Osteoblast (primary cell): ENCODE measurements at places on chromosomes 1 and 21. TPM values are rescaled to one million over a fixed set of nuclear protein-coding genes. Genes with fewer than 3 reads are reported as not detected.

GRCh38 chr1:7648761-7649384, 122.2 kb upstream of the VAMP3 start:
- H3K36me3 ChIP-seq: no peaks in the 10 kb centered on the region
- H3K27ac ChIP-seq: no peak overlapping the region
- H3K4me3 ChIP-seq: no peak overlapping the region
- peaks cover 14% of the 10 kb centered on the region for H3K27me3 ChIP-seq

The FMOD gene
- total RNA-seq: 2.9 and 5.9 TPM in 2 replicates

The CD1E gene
- not detected in 2 replicates for total RNA-seq

The FTCD gene
- 0.29 and 0.36 TPM in 2 replicates for total RNA-seq

- no peak overlapping the region for H3K4me3 ChIP-seq
- H3K27ac ChIP-seq: no peak overlapping the region
- H3K4me1 ChIP-seq: no peaks in the 10 kb centered on the region
- H3K36me3 ChIP-seq: no peaks in the 10 kb centered on the region
- no peak for DNase-seq
Measured at GRCh38 chr1:66834926-66835325, 33.9 kb upstream of the INSL5 start.

DNA sequence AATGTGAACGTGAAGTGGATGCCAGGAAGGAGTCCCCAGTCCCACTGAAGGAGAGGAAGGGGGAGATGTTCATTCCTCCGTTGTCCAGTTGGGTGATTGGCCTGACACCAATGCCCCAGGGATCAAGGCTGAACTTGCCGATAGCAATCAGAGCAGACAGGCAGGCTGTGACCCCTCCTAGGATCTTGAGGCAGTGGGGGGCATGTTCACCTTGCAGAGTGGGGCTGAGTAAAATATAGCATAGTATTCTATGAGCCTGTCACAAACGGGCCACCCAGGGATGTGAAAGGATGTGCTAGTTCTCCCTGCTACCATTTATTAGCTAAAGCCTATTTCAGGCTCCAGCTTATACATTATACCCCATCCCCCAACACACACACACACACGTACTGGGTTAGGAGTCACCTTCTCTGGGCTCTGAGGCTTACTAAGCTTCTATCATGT, 80.7 kb upstream of the CD34 start:
- no peak overlapping the region for H3K4me3 ChIP-seq
- DNase-seq: no peak
- H3K4me1 ChIP-seq: no peaks in the 10 kb centered on the region
- H3K27me3 ChIP-seq: peaks cover 23% of the 10 kb centered on the region

- no peak overlapping the region for H3K4me3 ChIP-seq
- no peak overlapping the region for H3K27ac ChIP-seq
- H3K4me1 ChIP-seq: peaks cover 3% of the 10 kb centered on the region
- H3K36me3 ChIP-seq: peaks cover 10% of the 10 kb centered on the region
Measured at GRCh38 chr1:227070638-227071285, 130.7 kb downstream of the COQ8A start.

The AMIGO1 gene
- 2.1 and 2.5 TPM in 2 replicates for total RNA-seq

GRCh38 chr1:1148569-1148968, 25.1 kb upstream of the TTLL10 start:
- DNase-seq: no peak
- H3K27me3 ChIP-seq: no peaks in the 10 kb centered on the region
- no peaks in the 10 kb centered on the region for H3K36me3 ChIP-seq
- no peak overlapping the region for H3K27ac ChIP-seq
- H3K4me3 ChIP-seq: no peak overlapping the region

DNA sequence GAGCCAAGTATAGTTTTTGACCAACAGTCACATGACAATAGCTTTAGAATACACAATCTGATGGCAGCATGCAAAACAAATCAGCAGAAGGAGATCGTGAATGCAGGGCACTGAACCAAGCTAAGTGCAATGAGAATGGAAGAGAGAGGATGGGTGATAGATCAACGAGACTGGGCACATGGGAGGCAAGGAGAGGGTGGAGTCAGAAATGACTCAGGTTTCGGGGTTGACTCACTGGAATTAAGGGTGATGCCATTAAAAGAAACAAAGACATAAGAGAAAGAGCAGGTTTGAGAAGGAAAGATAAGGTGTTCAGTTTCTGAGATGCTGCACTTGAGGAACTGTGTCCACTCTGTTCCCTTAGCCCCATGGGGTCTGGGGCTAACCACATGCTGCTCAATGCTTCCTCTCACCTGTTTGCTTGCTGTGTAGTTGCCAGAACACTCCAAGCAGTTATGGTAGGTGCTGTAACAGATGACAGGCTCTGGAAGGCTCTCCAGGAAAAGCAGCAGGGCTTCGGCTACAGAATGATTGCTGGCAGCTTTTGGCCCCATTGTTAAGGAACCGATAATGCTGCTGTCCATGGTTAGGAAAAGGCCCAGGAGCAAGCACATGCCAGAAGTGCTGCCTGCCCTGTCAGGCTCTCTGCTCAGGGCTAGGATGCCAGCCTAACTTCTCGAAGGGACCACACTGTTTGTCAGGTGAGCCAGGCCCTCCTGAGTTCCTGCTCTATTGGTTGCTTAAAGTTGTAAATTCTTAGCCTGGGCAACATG, 6.1 kb upstream of the MTF1 start:
- DNase-seq: peak; percentile 87
- peaks cover 60% of the 10 kb centered on the region for H3K36me3 ChIP-seq
- H3K4me3 ChIP-seq: no peak overlapping the region
- no peaks in the 10 kb centered on the region for H3K4me1 ChIP-seq
- no peak overlapping the region for H3K27ac ChIP-seq

DNA sequence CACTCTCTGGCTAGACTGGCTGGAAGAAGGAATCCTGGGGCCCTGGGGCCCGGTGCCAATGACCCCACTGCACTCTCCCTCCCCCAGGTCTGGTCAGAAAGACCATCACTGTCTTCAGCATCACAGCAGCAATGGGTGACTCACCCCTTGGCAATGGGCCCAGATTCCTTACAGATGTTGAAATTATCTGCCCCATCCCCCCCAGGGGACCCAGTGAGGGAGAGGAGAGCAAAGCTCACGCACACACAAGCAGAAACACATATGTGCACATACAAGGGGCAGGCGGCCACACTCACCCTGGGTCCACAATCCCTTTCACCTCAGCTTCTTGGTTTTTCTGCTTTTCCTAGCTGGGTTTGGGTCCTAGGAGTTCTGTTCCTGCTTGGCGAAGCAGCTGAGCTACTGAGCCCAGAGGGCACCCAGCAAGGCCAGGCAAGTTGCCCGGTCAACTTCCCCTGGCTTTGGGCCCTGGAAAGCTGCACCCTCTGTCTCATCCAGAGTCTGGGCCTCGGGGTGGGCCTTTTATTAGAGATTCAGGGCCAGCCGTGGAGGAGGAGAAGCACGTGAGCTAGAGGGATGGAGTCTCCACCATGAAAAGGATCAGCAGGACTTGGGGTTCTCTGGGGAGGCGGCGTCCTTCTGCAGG, 2.6 kb downstream of the COL16A1 start:
- peaks cover 46% of the 10 kb centered on the region for H3K36me3 ChIP-seq
- peak; percentile 98 for DNase-seq
- H3K4me3 ChIP-seq: peak overlapping the region; percentile 77
- H3K4me1 ChIP-seq: peaks cover 53% of the 10 kb centered on the region

DNA sequence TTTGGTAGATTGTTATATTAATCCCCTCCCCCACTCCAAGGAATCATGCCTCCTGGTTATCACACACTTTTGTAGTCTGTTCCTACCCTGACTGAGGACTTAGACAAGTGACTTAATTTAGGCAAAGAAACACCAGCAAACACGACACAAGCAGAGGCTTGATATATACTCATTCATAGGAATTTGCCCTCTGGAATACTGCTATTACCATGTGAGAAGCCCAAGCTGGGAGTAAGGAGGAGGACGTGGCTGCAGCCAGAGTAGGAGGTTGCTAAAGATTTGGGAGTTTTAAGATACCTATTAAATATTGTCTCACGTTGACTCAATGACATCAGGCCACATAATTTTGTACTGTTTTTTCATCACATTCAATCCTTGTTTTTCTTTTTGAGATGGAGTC, 100.2 kb downstream of the LRRC53 start:
- H3K4me1 ChIP-seq: no peaks in the 10 kb centered on the region
- no peak overlapping the region for H3K4me3 ChIP-seq
- no peak overlapping the region for H3K27ac ChIP-seq
- H3K27me3 ChIP-seq: no peaks in the 10 kb centered on the region
- H3K36me3 ChIP-seq: no peaks in the 10 kb centered on the region

- H3K27ac ChIP-seq: peak overlapping the region; percentile 81
- H3K27me3 ChIP-seq: no peaks in the 10 kb centered on the region
- peaks cover 15% of the 10 kb centered on the region for H3K36me3 ChIP-seq
- H3K4me3 ChIP-seq: no peak overlapping the region
- peak; percentile 97 for DNase-seq
- peaks cover 17% of the 10 kb centered on the region for H3K4me1 ChIP-seq
Measured at GRCh38 chr1:10380594-10381275, 18.1 kb upstream of the PGD start.

The OR2T34 gene
- not detected in 2 replicates for total RNA-seq

The AMPD1 gene
- not detected in 2 replicates for total RNA-seq

The FCGR2B gene
- total RNA-seq: 0.36 TPM in 1 of 2 replicates, not detected in the other

The TRABD2B gene
- under 0.01 TPM in 2 replicates for total RNA-seq

GRCh38 chr1:181204530-181204929, 116.0 kb downstream of the IER5 start:
- peak; percentile 34 for DNase-seq
- H3K27me3 ChIP-seq: peaks cover 6% of the 10 kb centered on the region
- H3K4me3 ChIP-seq: no peak overlapping the region
- no peak overlapping the region for H3K27ac ChIP-seq
- no peaks in the 10 kb centered on the region for H3K4me1 ChIP-seq

GRCh38 chr1:15950763-15951295, 25.1 kb downstream of the ZBTB17 start:
- H3K4me1 ChIP-seq: peaks cover 67% of the 10 kb centered on the region
- DNase-seq: peak; percentile 76
- no peak overlapping the region for H3K4me3 ChIP-seq
- H3K36me3 ChIP-seq: peaks cover 21% of the 10 kb centered on the region

DNA sequence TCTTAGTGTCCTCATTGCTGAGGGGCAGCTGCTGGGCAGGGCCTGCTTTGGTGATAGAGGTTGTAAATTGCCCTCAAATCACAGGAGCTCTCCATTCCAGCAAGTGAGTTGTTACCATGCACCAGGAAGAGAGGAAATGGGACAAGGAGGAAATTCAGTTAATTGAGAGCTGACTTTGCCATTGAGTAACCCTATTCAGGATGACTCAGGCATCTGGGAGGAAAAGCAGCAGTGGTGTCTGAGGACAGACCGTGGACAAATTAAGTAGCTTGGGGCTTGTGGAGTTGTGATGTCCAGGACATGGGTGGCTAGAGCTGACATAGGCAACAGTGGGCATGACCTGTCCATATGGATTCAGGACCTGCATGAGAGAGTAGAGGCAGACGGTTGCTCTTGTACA, 5.9 kb downstream of the ARHGEF10L start:
- H3K4me1 ChIP-seq: peaks cover 27% of the 10 kb centered on the region
- DNase-seq: peak; percentile 87
- H3K27me3 ChIP-seq: no peaks in the 10 kb centered on the region
- H3K27ac ChIP-seq: peak overlapping the region; percentile 81
- no peaks in the 10 kb centered on the region for H3K36me3 ChIP-seq

DNA sequence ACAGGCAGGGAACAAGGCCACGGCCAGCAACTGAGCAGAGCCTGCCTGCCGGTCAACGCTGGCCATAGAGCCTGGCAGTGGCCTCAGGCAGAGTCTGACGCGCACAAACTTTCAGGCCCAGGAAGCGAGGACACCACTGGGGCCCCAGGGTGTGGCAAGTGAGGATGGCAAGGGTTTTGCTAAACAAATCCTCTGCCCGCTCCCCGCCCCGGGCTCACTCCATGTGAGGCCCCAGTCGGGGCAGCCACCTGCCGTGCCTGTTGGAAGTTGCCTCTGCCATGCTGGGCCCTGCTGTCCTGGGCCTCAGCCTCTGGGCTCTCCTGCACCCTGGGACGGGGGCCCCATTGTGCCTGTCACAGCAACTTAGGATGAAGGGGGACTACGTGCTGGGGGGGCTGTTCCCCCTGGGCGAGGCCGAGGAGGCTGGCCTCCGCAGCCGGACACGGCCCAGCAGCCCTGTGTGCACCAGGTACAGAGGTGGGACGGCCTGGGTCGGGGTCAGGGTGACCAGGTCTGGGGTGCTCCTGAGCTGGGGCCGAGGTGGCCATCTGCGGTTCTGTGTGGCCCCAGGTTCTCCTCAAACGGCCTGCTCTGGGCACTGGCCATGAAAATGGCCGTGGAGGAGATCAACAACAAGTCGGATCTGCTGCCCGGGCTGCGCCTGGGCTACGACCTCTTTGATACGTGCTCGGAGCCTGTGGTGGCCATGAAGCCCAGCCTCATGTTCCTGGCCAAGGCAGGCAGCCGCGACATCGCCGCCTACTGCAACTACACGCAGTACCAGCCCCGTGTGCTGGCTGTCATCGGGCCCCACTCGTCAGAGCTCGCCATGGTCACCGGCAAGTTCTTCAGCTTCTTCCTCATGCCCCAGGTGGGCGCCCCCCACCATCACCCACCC, at the start of gene TAS1R3:
Gene TAS1R3, plus strand, starts transcription at position 213 of the 898 bp plus-strand sequence. Its CDS starts 66 bp downstream, at position 279.
- H3K36me3 ChIP-seq: peaks cover 5% of the 10 kb centered on the region
- H3K4me1 ChIP-seq: no peaks in the 10 kb centered on the region
- H3K4me3 ChIP-seq: no peak within 1 kb of the TSS
- no peak within 1 kb of the TSS for H3K27ac ChIP-seq
- H3K27me3 ChIP-seq: no peaks in the 10 kb centered on the region

GRCh38 chr1:81463936-81464837, 336.5 kb upstream of the ADGRL2 start:
- H3K4me3 ChIP-seq: no peak overlapping the region
- no peak overlapping the region for H3K27ac ChIP-seq
- no peaks in the 10 kb centered on the region for H3K36me3 ChIP-seq
- no peaks in the 10 kb centered on the region for H3K4me1 ChIP-seq

DNA sequence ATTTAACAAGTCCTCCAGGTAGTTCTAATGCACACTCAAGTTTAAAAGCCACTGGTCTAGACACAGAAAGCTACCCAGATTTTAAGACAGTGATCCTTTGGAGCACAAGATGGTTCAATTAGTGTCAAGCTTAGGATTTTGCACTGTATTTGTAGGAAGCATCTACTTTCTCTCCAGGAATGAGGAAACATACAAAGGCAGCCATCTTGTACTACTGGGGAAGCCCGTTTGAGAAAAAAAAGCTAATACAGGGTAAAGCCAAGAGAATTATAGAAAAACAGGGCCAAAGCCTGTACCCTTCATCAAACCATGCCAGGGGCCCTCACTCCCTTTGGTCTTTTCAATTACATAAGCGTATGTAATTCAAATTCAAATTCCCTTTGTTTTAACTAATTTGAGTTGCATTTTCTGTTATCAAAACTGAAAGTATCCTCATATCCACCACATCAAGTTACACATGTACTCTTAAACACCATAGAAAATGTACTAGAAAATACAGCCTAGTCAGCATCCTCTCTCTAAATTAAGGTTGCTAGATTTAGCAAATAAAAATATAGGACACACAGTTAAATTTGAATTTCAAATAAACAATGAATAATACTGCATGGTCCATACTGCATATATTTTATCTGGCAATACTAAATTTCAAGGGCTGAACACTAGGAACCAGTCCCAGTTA, 17.4 kb downstream of the PIK3R3 start:
- peak overlapping the region; percentile 46 for H3K4me3 ChIP-seq
- no peak for DNase-seq
- no peaks in the 10 kb centered on the region for H3K36me3 ChIP-seq

The NBPF4 gene
- under 0.01 TPM in 1 of 2 replicates, not detected in the other for total RNA-seq
